Karpas-422 (cell line): ENCODE measurements at places on chromosomes 2 and 18. TPM values are rescaled to one million over a fixed set of nuclear protein-coding genes. Genes with fewer than 3 reads are reported as not detected.
A peak's percentile ranks its signal among the peaks of the same experiment; 100 is the strongest.

- no peak for DNase-seq
Measured at GRCh38 chr18:34222307-34223163, 2.2 kb downstream of the NOL4 start.

DNA sequence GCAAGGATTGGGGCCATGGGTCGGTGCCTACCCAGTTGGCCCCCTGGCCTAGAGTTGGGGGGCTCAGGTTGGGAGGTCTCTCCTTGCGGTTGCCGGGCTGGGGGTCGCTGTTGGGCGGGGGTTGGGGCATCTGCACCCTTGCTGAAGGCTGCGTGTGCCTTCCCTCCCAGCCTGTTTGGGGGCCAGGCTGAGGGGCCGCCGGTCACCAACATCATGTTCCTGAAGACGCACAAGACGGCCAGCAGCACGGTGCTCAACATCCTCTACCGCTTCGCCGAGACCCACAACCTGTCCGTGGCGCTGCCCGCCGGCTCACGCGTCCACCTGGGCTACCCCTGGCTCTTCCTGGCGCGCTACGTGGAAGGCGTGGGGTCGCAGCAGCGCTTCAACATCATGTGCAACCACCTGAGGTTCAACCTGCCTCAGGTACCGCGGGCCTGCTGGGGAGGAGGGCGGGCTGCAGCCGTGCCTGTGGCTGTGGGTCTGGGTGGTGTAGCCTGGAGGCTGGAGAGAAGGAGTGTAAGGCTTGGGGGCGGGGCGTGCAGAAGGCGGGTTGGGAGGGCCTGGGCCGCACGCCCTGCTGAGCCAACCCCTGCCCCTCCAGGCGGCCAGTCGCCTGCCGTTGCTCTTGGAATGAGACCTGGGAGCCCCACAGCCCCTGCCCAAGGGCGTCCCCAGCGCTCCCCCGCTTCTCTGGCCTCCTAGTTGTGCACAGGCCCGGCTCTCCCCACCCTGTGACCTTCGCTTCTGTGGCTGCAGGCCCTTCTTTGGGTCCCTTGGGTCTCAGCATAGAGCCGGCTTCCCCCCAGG is 7.2 kb upstream of the NEU4 start:
- no peak for DNase-seq

DNA sequence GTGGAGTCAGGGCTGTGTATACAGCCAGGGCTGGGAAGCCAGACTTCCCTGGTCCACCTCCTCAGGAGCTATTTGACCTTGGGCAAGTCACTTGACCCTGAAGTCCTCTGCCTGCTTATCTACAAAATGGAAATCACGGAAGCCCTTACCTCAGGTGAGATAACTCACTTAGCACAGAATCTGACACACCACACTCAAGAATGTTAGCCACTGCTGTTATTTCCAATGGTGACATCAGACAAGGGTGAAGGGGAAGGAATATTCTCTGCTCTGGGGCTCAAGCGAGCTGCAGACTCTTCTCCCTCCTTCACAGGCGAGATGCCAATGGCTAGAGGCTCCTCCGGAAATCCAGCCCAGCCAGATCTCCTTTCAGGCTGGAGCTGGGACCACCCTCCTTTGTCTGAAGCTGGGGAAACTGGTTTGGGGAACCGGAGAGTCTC is 189.6 kb downstream of the HAUS1 start:
- DNase-seq: no peak

GRCh38 chr2:25582077-25582830 is 91.1 kb downstream of the DTNB start:
- DNase-seq: peak; percentile 64

The HOXD4 gene
- not detected in 2 replicates for total RNA-seq

- DNase-seq: peak; percentile 85
Measured at GRCh38 chr2:240913810-240914644, 7.9 kb downstream of the CROCC2 start.

DNA sequence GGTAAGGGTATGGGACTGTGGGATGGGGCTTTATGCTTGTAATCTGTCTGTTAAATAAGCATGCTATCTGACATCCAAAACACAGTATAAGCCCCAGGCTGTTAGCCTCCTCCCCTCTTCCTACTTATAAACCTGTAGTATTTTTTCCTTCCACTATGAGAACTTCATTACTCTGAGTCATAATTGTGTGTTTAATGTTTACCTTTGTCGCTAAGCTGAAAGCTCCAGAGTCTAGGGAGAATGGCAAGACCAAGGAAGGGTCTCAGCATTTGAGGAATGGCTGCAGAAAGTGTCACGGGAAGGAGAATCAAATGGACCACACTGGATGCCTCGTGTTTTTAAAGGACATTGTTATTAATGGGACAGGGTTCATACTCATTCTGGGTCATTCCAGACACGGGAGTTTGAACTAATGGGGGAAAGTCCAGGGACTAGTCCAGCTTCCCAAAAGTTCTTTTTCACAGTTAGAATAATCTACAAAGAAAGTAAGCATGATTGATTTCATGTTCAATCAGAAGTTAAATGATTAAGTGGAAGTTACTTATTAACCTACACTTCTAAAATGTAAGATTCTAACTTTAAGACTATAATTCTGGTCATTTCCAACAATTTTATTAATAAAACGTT is 292.2 kb downstream of the AFF3 start:
- no peak for DNase-seq

The FNDC4 gene
- total RNA-seq: not detected in 2 replicates

The RAPGEF4 gene
- total RNA-seq: 0.47 and 0.97 TPM in 2 replicates

- peak; percentile 44 for DNase-seq
Measured at GRCh38 chr2:191690327-191690726, 12.4 kb downstream of the NABP1 start.

The TTC39C gene
- 0.07 TPM in 1 of 2 replicates, not detected in the other for total RNA-seq

The LYG2 gene
- not detected in 2 replicates for total RNA-seq

- no peak for DNase-seq
Measured at GRCh38 chr2:29250977-29251376, 135.8 kb downstream of the CLIP4 start.

DNA sequence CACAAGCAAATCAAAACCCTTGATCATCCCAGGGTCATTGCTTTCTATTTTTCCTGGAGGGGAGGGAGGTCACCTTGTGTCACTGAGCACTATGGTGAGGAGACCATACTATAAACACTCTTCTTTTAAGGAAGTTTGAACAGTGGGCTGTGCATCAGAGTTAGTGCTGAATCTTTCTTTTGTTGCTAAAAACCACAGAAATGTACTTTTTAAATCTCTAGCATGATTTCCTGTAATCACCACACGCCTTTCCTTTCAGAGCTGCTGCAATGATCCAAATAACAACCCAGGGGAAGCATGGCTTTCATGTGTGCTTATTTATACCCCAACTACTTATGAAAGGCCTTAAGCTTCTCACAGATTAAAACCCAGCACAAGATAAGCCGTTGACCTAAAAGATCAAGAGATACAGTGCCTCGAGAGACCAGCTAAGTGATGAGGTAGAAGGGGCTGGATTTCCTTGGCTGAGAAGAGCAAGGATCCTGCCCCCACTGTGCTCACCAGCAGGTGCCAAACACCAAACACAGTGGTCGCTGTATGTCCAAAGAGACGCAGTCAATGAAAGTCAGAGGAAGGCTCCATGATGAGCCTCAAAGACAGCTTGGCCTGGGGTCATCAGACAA is 34.7 kb downstream of the TRABD2A start:
- no peak for DNase-seq

The CYP26B1 gene
- total RNA-seq: not detected in 2 replicates

The ITPRIPL1 gene
- total RNA-seq: 12.4 and 21.2 TPM in 2 replicates

DNA sequence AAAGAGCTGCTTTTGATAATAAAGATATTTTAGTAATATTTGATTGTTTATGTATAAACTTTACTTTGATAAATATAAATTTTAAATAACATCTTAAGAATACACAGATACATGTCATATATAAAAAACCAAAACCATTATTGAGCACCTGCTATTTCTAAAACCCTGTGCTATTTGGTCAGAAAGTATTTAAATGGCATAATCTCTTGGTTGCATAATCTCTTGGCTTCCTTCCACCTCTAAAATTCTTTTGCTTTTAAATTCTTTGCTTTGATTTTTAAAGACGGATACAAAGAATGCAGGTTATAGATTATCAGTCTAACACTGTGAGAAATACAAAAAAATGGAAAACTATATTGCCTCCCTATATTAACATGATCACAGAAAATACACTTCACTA is 36.9 kb downstream of the ACMSD start:
- no peak for DNase-seq

The REG1B gene
- total RNA-seq: not detected in 2 replicates

- no peak for DNase-seq
Measured at GRCh38 chr18:44651918-44652572, 28.6 kb upstream of the SETBP1 start.

The CYRIA gene
- total RNA-seq: 2.3 and 4.2 TPM in 2 replicates

The OSBPL1A gene
- 1.1 TPM in 1 of 2 replicates, not detected in the other for total RNA-seq

The RGPD3 gene
- not detected in 2 replicates for total RNA-seq

DNA sequence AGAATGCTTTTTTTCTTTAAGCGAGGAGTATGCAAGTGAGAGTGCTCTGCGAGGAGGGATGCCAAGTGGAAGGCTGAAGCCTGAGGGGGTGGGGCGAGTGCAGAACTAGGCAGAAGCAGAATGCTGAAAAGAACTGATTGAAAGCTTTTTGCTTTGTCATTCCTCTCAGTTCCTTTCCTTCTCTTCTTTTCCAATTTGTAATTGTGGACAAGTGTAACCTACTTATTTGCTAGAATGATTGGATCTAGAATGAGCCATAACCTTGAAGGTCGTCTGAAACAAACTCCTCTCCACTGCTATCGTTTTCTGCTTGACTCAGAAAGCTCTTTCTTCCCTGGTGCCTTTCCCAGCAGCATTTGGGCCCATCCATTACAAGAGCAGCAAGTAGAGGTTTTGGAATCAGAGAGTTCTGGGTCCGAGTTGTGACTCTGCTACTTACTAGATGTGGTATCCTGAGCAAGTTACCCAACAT is 115.3 kb downstream of the METTL8 start:
- peak; percentile 72 for DNase-seq

- no peak for DNase-seq
Measured at GRCh38 chr18:26763446-26764110, 101.9 kb downstream of the AQP4 start.

DNA sequence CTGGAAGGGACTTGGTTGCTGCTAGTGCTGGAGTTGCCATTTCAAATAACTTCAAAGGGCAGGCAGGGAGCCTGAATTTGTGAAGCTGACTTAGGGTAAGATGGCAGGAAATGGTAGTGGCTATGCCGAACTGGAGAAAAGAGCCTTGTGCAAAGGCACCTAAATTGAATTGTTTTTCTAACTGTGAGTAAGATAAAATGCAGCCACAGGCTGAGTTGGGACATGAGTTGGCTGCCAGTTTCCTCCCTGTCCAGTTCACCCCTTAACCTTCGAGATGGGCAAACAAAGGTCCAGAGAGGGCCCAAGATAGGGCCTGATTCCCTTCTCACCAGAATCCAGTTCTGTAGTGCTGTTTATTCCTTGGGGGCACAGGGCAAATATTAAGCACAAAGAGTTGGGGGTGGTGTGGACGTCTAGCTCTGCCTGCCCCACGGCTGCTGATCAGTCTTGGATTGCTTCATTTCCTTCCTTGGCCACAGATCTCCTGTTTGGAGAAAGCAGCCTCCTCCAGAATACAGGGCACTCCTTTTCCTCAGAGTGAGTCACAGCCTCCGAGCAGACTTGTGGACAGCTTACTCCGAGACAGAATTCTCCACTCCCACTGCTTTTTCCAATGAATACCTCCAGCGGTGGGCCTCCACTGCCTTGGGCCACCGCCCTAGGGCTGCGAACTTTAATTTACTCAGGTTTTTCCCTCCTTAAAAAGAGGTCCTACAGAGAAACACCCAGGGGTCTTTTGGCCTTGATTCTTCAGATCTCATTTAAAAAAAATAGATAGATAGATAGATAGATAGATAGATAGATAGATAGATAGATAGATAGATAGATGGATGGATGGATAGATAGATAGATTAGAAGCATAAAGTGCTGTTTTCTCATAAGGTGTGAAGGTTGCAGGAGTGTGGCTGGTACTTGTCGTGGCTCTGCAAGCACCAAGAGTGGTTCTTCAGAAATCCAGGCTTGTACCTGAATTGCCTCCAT is 18.4 kb upstream of the SLC20A1 start:
- DNase-seq: no peak

DNA sequence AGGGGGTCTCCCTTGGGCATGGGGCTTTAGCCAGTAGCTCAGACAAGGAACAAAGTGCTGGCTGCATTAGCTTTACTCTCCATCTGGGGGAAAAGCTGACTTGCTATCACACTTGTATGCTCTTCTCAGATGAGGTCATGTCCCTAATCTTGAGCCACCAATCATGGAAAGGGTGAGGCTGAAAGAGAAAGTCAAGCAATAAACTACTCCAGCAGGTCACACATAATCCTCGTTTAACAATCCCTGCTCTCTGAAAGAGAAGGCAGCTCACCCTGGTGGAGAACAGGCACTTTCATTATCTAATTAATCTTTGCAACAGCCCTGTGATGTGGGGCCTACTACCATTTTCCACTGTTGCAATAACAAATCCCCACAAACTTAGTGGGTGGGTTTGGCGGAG is 129.7 kb upstream of the CAPN13 start:
- no peak for DNase-seq

GRCh38 chr18:31209041-31209440 is 46.4 kb upstream of the DSC1 start:
- DNase-seq: peak; percentile 37

DNA sequence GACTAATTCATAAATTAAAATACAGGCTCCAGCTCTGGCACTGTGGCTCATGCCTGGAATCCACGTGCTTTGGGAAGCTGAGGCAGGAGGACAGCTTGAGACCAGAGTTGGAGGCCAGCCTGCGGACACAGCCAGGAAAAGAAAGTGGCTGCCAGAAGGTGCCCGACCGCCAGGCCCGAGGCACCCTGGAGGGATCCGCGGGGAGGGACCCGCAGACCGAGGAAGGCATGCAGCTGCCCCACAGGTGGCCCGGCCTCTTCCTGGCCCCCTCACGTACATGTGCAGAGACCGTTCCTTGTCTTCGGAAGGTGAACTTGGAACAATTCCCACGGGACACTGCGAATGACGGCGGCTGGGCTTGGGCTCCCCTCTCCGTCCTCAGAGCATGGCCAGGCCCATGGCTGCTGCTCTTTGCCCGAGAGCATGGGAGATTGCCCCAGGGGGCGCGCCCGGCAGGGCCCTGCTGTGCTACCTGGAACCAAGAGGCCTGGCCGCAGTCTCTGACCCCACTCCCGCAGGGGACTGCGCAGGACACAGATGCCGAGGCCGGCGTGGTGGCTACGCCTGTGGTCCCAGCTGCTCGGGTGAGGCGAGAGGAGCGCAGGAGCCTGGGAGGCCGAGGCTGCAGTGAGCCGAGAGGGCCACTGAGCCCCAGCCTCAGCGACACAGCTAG is 55.6 kb upstream of the IMP4 start:
- no peak for DNase-seq

The XIRP2 gene
- not detected in 2 replicates for total RNA-seq

GRCh38 chr2:46184794-46185583 is 112.2 kb upstream of the EPAS1 start:
- no peak for DNase-seq

DNA sequence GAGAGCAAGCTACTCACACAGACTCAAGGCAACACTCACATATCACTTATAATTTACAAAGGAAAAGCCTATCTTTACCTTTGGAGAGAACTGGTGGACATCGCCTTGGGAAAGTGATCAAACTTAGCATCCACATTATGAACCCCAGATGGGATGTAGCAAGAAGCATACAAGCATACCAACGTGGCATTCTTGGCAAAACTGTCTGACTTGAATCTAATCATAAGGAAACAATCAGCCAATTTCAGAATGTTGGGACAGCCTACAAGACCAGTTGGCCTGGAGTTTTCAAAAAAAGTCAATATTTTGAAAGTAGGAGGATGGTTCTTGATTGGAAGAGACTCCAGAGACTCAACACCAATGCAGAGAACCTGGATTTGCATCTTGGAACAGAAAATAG is 79.1 kb upstream of the PMAIP1 start:
- no peak for DNase-seq

The GPR17 gene
- total RNA-seq: not detected in 2 replicates

The ZNF804A gene
- 27.7 and 27.8 TPM in 2 replicates for total RNA-seq

GRCh38 chr2:209049608-209050007 is 374.2 kb upstream of the MAP2 start:
- DNase-seq: no peak

GRCh38 chr2:11288431-11288830 is 56.0 kb downstream of the ROCK2 start:
- no peak for DNase-seq
